ENCODE measurements at places on chromosomes 12 and 14.

DNA sequence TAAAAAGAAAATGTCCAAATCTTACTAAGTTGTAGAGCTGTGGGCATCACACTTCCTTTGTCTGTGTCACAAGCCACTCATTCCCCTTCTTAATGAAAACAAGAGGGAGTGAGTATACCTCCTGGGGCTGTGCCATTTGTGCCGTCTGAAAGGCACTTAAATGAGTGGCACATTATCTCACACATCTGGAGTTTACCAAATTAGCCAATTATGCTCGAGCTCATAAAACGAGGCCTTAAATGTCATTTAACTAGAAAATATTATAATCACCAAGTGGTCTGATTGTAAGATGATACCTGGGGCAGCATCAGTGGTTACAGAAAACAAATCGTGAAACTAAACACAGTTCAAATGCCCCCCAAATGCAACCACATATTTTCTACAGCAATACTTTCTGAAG lies 146.1 kb downstream of the PAX9 start:
- no peak for DNase-seq

GRCh38 chr14:63662776-63663175 lies 21.1 kb upstream of the WDR89 start:
- DNase-seq: no peak

DNA sequence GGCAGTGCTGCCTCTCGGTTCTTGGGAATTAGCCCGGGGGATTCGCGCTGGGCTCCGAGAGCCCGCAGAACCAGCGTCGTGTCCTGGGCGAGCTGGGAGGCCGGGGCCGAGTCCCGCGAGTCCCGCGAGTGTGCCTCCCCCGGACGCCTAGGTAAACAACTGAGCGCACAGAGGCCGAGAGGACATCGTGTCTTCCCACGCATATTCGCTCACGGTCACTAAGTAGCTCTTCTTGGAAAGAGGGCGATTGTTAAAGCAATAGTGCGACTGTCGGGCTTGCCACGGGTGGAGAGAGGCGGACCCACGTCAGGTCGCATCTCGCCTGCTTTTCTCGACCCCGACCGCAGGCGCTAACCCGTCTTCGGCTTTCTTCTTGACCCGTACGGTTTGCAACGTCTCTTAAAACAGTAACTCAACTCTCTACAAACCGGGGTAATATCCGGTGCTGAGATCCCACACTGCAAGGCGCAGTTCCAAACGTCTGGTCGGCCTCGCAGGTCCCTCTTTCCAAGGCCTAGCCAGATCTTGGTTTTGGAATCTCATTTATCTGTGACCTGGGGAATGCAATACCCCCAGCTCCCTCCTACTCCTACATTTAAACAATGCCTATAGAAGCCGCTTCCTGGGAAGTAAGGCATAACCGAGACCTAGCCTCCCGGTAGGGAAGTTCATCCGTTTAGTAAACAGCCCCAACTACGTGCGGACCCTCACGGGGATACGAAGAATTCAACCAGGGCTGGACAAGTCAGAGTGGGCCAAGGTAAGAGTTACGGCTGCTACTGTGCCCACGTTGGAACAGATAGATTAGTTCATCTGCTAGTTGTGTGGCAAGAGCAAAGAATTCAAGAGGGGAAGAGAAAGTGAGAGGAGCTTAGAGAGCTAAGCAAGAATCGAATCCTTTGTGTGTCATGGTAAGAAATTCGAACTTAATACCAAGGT lies 736 bp upstream of the PHLDA1 start:
- DNase-seq: no peak

- DNase-seq: no peak
Observed at GRCh38 chr14:104424406-104425072, 155.0 kb upstream of the C14orf180 start.

GRCh38 chr12:62632411-62632918 lies 165.8 kb downstream of the MON2 start:
- DNase-seq: peak; percentile 72

DNA sequence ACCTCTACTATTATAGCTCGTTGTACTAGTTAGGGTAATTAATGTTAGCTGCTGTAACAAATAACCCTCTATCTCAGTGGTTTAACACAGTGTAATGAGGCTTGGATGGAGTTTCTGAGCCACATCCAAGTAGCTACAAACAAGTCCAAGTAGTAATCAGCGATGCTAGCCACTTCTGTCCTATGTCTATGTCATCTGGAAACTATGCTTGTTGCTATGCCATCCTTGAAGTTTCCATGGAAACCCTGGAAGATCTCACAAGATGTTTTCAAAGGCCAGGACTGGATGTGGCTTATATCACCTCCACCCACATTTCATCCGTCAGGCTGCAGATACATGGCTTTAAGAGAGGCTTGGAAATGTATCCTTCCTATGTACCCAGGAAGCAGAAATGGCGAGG lies 422.1 kb downstream of the AACS start:
- DNase-seq: no peak

DNA sequence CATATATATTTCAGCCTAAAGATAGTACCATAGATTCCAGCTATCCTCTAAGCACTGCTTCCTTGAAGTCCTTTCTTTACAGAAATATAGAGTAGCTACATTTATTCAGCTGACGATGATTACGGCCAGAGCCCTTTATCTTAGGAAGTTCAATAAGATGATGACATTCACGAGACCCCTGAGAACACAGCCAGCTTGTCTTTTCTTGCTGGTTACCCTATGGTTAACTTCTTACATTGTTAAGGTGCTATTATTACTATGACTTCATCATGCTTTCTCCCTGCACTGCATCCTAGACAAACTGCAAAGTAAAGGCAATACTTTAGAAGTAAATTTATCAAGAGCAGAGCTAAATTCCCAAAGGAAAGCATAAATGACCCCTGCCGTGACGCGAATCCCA lies 214.4 kb upstream of the LRFN5 start:
- no peak for DNase-seq

- no peak for DNase-seq
Observed at GRCh38 chr12:121537814-121538698, 42.8 kb downstream of the KDM2B start.

DNA sequence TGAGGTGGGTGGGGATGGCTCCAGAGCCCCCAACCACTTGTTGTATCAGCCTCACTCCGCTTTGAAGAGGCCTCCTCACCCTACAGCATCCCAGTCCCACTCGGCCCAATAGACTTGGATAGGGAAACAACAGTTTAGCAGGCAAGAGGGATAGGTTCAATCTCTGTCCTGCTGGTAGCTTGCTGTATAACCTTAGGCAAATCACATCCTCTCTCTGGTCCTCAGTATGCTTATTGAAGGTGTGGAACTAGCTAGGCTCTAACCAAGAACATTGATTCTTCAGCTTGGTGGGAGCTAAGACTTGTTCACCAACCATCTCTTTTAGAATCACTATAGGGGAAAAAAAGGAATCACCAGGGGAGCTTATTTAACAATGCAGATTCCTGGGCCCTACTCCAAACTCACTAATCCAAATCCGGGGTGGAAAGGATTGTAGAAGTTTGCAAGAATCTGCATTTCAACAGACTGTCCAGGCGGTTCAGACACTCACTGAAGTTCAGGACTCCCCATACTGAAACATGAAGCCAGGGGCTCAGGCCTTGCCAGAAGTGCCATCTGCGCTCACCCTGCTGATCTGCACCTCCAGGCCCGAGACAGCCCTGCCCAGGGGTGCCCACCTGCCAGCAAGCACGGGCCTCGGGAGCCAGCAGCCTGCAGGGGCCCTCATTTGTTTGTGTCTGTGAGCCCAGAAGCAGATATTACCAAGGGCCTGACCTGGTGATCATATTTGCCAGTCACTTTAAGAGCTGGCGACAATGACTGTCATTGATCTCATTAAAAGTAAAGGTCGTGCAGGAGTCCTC lies 113.0 kb downstream of the ADCK1 start:
- DNase-seq: no peak

- no peak for DNase-seq
Observed at GRCh38 chr14:54785136-54785777, 117.4 kb downstream of the GCH1 start.

DNA sequence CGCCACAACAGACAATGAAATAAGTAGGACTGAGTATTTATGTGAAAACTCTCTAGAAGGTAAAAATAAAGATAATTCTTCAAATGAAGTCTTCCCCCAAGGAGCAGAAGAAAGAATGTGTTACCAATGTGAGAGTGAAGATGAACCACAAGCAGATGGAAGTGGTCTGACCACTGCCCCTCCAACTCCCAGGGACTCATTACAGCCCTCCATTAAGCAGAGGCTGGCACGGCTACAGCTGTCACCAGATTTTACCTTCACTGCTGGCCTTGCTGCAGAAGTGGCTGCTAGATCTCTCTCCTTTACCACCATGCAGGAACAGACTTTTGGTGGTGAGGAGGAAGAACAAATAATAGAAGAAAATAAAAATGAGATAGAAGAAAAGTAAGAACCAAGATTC lies 82.7 kb downstream of the VEZT start:
- DNase-seq: no peak

All from GM04504 (cell line).